NCI-H1048 (cell line): ENCODE measurements at places on chromosomes 6 and 20.
A peak's percentile ranks its signal among the peaks of the same experiment; 100 is the strongest.

DNA sequence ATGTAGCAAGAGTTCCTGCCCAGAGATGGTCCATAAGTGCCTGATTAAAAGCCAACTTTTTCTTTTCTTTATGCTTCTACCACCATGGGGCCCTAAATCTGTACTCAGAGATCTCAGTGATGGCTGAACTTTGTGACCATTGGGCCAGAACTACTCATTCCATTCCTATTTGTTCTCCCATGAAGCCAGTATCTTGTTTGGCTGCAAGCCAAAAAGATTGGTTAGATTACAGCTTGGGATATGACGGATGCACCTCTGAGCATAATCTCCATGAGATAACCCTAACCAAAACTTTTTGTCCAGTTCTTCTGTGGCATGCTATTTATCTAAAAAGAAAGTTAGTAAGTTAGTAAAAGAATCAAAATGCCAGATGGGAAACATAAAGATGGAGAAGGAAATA, 72.2 kb downstream of the PLCB4 start:
- no peak for DNase-seq

- DNase-seq, result no peak
Observed at GRCh38 chr6:43710576-43710975, 23.0 kb upstream of the MRPS18A start.

GRCh38 chr20:3679749-3680700, 1.8 kb downstream of the ADAM33 start:
- DNase-seq, result no peak

GRCh38 chr6:38341496-38341895, 298.2 kb downstream of the BTBD9 start:
- DNase-seq, result no peak

DNA sequence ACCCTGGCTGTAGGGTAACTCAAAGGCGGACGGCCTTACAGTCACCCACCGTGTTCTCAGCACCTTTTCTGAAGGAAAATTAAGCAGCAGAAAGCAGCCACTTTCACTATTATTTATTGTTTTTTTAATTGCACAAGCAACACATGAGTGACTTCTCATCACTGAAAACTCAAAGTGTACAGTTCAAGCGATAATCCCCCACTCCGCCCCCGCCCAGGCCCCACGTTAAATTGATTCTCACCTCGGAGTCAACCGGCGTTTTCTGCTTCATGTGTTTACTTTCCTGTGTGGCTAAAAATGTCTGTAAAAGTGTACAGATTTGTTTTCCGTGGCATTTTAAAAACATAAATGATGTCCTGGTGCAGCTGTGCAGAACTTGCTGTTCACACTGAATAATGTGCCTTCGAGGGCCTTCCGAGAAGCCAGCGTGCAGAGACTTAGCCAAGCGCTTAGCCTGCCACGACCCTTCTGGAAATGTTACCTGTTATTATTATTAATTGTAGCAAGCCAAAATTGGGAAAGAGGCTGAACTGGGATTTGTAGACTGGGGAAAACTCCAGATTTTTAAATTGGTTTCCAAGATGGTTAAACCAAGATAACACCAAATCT, 335.7 kb downstream of the CDH4 start:
- DNase-seq, result no peak

GRCh38 chr6:151757506-151757955, 50.0 kb upstream of the ESR1 start:
- no peak for DNase-seq

- DNase-seq, result peak; percentile 5
Observed at GRCh38 chr6:84428300-84428907, 201.0 kb upstream of the CEP162 start.

- no peak for DNase-seq
Observed at GRCh38 chr6:151763303-151763702, 44.2 kb upstream of the ESR1 start.

GRCh38 chr6:144351379-144352127, 66.4 kb downstream of the UTRN start:
- no peak for DNase-seq

DNA sequence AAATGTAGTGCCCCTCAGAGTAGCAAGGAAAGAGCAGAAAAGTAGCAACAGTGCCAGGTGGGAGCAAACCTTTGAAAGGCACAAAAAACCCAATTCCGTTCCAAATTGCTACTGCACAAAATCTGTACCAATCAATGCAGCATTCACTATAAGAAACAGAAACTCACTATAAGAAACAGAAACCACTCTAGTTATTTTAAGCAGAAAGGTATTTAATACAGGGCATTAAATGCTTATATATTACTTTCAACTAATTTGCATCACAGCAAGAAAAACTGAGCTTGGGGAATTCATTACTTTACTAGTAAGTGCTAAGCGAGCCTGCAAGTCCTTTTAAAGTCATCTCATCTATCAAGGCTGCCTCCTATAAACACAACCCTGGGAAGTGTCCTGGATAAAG, 116.5 kb upstream of the OLIG3 start:
- no peak for DNase-seq

DNA sequence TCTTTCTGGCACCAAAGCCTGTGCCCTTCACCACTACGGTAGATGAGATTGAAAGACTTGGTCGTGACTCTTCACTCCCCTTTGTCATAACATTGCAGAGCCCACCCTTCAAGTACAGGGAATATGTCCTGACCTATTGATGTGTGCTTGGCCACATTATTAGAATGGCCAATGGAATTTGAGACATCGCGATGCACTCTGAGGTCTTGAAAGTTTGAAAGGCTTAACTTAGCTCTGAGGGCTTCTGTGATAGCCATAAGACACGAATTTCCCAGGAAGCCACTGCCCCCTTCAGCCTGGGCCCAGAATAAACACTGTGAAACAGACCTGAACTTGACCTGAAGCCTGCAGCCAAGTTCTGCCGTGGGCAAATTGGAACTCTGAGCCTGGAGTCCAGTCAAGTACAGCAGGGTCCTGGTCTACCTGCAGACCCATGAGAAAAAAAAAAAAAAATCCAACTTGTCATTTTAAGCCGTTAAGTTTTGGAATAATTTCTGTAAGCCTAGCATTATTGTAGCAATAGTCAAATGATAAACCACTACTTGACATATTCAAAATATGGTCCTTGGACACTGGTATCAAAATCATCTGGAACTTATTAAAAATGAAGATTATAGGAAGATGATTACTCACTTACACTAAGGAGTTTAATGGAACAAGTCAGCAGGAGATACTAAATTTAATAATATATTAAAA, 36.9 kb upstream of the TRAF3IP2 start:
- DNase-seq, result no peak

DNA sequence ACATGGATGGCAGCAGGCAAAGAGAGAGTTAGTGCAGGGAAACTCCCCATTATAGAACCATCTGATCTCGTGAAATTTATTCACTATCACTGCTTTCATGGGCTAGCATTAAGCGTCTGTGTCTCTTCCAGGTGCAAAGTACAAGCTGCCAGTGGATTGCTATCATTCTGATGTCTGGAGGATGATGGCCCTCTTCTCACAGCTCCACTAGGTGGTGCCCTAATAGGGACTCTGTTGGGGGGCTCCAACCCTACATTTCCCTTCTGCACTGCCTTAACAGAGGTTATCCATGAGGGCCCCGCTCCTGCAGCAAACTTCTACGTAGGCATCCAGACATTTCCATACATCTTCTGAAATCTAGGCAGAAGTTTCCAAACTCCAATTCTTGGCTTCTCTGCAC, 347.8 kb upstream of the HS3ST5 start:
- no peak for DNase-seq

GRCh38 chr20:18324596-18325089, 36.3 kb downstream of the ZNF133 start:
- no peak for DNase-seq

GRCh38 chr6:39200498-39201020, 28.7 kb downstream of the KCNK5 start:
- no peak for DNase-seq

GRCh38 chr6:116564921-116565872, 6.1 kb upstream of the RWDD1 start:
- DNase-seq, result no peak

DNA sequence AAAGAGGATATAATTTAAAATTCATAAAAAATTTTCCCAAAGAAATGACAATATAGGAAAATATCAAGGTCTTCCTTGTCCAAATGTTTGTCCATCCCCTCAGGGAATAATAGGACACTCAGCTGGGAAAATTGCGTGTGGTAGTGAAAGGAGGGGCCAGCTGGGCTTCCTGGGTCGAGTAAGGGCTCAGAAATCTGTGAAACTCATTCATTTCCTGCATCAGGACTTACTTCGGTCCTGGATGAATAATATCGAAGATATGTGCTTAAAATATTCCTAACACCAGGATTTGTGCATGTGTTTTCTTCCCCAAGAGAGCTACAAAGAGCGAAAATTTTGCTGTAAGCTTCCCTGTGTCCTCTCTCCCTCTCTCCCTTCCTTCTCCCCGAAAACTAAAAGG, 118.2 kb upstream of the GJE1 start:
- DNase-seq, result no peak

DNA sequence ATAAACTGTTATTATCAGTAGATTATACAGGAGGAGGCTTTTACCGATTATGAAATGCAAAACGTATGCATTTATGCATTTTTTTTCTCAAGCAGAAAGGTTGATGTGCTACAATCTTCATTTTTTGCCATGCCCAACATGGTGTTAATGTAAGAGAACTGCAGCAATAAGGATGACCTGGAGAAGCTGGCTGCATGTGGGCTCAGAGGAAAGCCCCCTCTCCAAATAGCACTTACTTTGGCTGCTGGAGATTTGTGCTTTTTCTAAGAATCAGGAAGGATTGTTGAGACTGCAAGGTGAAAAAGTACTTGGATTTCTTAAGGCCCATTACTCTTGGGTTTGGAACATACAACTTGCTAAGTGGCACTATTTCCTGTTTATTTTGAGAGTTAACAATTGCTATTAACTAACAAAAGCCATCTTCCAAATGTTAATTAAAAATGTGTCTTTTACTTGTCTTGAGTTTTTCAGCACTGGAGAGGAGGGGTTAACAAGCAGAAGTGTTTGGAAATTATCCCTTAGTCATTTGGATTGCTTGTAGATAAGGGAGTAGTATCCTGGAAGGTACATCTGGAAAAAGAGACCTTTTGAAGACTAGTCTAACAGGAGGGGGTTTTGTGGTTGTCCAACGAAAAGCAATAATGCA, 5.6 kb downstream of the SOX4 start:
- DNase-seq, result no peak

GRCh38 chr6:113694278-113695077, 162.7 kb upstream of the MARCKS start:
- no peak for DNase-seq
